ENCODE measurements at places on chromosomes 2 and 18.

DNA sequence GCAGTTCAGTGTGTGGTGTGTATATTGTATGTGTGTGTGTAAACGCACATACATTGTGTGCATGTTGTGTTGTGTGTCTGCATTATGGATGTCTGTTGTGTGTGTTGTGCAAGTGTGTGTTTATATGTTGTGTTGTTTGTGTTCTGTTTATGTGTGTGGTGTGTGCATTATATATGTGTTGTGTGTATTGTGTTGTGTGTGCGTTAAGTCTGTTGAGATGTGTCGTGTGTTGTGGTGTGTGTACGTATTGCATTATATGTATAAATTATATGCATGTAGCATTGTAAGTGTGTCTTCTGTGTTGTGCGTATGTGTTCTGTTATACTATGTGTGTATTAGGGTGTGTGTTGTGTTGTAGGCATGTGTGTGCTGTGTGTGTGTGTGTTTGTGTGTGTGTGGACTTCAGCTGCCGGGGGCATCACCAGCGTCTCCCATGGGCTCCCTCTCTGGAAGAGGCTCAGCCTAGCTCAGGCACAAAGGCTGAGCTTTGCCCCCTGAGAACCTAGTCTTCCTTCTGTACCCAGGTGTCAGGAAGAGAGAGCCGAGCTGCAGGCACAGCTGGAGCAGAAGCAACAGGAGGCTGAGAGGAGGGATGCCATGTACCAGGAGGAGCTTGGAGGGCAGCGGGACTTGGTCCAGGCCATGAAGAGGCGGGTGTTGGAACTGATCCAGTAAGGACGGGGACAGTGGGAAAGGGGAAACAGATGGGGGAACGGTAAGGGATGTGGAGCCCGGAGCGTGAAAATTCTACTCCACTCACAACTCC lies 13.7 kb downstream of the RUFY4 start:
- no peak for DNase-seq

- no peak for DNase-seq
Observed at GRCh38 chr2:98140210-98140609, 53.2 kb downstream of the VWA3B start.

DNA sequence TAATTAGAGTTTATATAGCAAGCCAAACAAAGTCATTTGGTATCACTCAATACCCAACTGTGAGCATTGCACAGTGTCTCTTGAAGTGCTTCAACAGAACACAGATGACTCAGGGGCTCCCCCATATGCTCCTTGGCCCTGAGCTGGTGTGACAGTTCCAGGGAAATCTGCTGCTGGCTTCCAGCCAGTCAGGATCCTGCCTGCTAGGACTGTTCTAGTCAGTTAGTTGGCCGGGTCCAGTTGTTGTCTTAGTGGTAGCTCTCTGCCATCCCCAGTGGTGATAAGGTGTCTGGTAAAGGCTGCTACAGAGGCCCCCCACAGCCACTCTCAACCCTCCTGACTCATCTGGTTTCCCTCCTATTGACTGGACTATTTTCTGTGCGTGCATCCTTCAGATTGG lies 100.3 kb downstream of the IRS1 start:
- no peak for DNase-seq

- DNase-seq, result no peak
Observed at GRCh38 chr18:49021433-49022129, 70.8 kb upstream of the SMAD7 start.

GRCh38 chr2:149042881-149043280 lies 4.4 kb downstream of the LYPD6B start:
- DNase-seq, result no peak

- DNase-seq, result no peak
Observed at GRCh38 chr2:118841828-118842461, 5.5 kb downstream of the EN1 start.

DNA sequence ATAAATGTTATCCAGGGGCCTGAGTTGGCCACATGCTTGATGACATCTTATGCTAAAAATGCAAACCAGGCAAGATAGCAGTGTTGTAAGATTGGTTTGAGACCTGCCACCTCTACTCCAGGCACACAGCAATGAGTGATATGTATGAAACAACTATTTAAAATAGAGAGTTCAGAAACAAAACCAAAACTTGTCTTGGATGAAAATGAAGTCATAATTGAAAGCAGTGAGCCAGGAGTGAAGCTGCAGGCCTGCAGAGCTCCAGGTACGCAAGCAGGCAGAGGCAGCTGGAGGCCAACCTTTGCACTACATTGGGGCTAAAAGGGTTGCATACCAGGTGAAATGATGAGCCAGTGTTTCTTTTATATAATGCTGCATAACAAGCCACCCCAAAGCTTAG lies 89.2 kb upstream of the SPATS2L start:
- DNase-seq, result no peak

DNA sequence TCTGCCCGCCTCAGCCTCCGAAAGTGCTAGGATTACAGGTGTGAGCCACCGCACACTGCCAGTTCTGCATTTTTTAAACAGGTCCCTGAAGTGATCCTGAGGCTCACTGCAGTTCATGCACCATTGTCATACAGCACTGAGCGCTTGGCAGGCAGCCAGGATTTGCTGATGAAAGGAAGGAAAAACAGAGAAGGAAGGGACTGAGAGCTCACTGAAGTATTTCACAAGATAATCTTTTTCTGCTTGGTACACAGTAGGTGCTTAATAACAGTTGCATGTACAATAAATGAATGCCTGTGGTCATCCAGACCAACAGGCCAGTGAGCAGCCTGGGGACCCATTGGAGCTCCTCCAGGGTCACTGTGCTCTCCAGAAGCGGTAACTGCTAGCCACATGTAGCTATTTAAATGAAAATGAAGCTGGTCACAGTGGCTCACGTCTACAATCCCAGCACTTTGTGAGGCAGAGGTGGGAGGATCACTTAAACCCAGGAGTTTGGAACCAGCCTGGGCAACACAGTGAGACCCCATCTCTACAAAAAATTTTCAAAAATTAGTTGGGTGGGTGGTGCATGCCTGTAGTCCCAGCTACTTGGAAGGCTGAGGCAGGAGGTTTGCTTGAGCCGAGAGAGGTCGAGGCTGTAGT lies 33.1 kb upstream of the SMAD7 start:
- DNase-seq, result no peak

GRCh38 chr2:153071090-153071489 lies 352.7 kb downstream of the ARL6IP6 start:
- DNase-seq, result no peak

- DNase-seq, result no peak
Observed at GRCh38 chr2:36530178-36530982, 67.6 kb downstream of the FEZ2 start.

DNA sequence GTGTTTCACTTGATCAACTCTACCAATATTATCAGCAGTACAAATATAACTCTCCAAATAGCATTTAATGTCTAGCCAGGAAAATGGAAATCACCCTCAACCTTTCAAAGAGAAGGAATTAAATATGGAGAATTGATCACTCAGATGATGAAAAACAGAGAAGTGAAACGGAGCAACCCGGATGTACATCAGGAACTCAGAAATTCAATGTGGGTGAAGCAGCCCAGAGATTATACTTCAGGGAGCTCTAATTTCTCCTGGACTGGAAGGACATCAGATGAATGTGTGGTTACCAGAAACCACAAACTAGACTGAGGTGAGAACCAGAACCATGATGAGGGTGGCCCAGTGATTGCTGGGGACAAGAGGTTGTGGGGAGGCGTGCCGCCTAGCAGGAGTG lies 35.5 kb upstream of the COBLL1 start:
- DNase-seq, result no peak

GRCh38 chr2:138415985-138416384 lies 85.6 kb upstream of the SPOPL start:
- DNase-seq, result no peak

GRCh38 chr2:212962691-212963090 lies 188.7 kb downstream of the IKZF2 start:
- DNase-seq, result no peak

DNA sequence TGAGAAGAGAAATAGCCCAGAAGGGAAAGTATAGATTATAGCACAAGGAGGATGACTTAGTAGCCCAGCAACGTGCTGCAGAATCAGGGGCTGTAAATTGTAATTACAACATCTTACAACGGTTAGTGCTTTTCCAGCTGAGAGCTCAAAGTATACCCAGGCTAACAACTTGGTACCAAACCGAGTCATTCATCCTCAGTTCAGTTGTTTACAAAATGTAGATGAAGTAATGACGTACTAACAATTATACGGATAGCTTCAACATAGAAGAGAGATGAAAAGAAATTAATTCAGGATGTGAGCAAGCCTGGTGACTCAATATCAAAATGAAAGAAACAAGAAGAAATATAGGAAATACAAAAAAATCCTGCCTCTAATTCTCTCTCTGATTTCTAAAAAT lies 99.2 kb downstream of the DYNAP start:
- DNase-seq, result no peak

- DNase-seq, result no peak
Observed at GRCh38 chr2:121992700-121993099, 237.2 kb downstream of the TSN start.

DNA sequence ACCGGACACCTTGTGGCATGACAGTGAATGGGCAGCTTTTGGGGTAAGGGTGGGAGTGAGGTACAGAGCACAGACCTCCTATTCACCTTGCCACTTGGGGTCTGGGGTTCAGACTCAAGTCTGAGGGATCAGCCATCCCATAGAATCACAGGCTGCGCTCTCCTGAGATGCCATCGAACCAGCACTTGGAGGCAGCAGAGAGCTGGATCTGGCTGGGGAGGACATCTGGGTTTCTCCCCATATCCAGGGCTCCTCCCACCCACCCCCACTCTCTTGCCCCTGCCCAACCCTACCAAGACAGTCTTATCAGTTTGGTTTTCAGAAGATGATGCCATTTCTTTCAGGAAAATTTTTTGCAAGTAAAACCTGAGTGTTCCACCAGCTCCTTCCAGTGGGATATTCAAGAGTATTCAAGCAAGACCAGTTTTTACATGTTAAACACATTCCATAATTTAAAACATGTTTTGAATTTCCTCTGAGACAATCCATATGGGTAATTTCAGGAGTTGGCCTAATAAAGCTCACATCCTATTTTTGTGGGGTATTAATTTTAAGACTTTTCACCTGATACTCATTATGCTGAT lies 29.2 kb upstream of the TEX44 start:
- DNase-seq, result no peak
